ENCODE measurements at places on chromosomes 5 and 9.

GRCh38 chr5:43049236-43049635 is 9.1 kb upstream of the ANXA2R start:
- DNase-seq, result no peak

- DNase-seq, result no peak
Observed at GRCh38 chr5:175599210-175599609, 58.7 kb upstream of the HRH2 start.

- DNase-seq, result no peak
Observed at GRCh38 chr9:86925686-86926085, 21.6 kb downstream of the GAS1 start.

GRCh38 chr9:113669522-113670115 is 206.1 kb downstream of the RGS3 start:
- no peak for DNase-seq

GRCh38 chr5:142587354-142587965 is 98.4 kb downstream of the FGF1 start:
- no peak for DNase-seq

- no peak for DNase-seq
Observed at GRCh38 chr5:97844797-97845196, 661.8 kb upstream of the RIOK2 start.

DNA sequence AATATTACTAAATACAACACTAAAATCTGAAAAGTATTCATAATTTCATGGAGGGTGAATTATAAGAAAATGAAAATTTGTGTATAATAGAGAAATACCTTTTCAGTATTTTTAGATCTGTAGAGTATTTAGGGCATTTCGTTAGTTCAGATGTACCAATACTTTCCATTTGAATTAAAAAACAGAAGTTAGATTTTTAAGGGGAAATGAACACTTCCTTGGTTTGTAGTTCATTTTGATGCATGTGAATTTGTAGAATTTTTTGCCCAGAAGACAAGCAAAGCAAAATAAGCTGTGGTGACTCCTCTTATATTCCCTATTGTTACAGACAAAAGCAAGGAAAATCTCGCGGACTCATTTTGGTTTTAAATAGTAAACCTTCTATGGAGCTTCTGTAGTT is 209.0 kb upstream of the RPS23 start:
- DNase-seq, result no peak

- DNase-seq, result no peak
Observed at GRCh38 chr5:118611332-118611945, 376.9 kb downstream of the DTWD2 start.

DNA sequence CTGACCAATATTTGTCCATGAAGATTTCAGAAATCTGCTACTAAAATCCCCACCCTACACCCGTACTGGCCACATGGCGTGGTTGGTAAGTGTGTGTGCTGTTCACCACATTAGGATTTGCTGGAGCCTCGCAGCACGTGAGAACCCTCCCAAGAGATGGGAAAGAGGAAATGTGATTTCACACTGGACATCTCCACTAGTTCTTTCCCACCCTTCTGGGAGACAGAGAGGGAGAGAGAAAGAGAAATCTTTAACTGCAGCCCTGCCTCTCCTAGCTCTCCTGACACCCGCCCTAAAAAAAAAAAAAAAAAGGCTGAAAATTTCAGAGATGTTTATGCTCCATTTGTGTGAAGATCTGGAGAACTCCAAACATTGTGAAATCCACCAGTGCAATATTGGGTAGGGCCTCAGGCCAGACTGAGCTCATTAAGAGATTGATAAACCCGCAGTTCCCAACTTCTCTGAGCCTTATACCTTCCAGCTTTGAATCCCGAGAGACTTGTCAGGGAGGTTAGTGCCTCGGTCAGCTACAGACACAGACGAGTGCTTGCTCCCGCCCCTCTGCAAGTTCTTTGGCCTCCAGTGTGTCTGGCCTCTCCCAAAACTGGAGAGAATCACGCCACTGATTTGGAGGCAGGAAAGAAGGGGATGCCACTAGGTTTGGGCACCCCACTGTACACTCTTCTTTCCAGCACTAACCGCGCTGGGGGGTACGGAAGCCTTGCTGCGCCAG is 1.9 kb downstream of the SPRY4 start:
- no peak for DNase-seq

- no peak for DNase-seq
Observed at GRCh38 chr5:122831984-122832383, 13.4 kb upstream of the SNX24 start.

DNA sequence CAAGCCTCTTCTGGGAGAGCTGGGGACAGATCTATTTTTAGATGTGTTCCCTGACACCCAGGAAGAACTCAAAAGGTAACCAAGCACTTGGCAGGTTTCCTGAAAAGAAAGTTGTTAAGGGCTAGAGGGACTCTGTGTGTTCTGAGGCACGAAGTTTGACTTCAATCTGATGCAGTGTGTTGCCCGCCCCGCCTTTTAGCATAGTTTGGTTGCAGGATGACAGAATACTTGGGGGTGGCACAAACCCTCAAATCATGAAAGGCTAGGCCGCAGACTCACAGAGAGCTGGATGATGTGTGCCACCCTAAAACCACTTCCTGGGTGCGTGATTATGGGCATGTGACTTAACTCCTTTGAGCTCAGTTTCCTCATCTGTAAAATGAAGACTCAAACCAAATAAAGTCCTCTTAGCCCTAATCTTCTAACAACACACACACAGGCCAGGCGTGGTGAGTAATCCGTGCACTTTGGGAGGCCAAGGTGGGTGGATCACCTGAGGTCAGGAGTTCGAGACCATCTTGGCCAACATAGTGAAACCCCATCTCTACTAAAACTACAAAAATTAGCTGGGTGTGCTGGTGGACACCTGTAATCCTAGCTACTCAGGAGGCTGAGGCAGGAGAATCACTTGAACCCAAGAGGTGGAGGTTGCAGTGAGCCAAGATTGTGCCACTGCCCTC is 12.8 kb upstream of the NDFIP1 start:
- DNase-seq, result peak; percentile 90

GRCh38 chr5:64773533-64773932 is 4.8 kb downstream of the CWC27 start:
- no peak for DNase-seq

- no peak for DNase-seq
Observed at GRCh38 chr5:56818450-56819037, 3.2 kb downstream of the MAP3K1 start.

DNA sequence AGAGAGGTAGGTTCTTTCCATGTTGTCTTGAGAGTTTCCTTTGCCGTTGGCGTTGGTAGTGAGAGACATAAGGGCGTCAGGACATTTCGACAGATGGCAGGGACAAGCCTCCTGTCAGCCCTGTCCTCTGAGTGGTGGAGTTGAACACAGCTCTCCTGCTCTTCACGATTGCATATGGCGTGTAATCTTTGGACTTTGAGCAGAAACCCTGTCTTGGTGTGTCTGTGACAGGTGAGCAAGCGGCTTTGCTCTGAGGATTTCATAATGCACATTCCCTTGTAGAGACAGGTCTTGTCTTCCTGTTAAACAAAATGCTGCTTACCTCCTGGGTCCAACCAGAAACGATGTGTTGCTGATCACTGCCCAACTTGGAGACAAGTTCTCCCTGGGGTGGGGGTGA is 146.5 kb downstream of the NXNL2 start:
- no peak for DNase-seq

DNA sequence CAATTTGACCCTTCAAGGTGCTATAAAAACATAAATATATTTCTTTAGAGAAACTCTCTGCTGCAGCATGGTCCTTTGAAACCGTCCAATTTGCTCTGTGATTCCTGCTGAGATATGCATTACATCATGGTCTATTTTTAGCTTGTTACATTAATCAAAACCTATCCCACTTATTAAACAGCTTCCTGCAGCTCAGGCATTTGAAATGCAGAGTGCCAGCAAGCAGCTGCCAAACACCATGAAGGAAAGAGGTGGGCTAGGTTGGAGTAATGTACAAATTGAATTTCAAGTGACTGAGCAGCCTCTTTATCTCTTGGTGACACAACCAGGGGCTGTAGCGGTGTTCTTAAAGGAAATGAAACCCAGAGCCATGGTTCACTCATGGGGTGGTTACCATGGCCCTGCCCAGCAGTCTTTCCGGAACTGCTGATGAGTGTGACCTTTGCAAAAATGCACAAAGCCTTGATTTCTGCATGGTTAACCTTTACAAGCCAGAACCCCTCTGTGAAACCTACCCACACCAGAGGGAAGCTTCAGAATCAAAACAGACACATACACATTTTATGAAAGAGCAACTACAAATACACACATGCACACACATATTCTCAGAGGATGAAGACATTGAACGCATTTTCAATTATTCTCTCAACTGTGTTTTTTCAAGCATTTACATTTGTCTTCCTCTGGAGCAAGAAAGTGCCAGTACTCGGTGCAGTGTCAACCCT is 155.8 kb upstream of the ZNF608 start:
- no peak for DNase-seq

GRCh38 chr9:112380825-112381221 is 915 bp downstream of the HSDL2 start:
- no peak for DNase-seq

- peak; percentile 5 for DNase-seq
Observed at GRCh38 chr9:15349892-15350761, 43.1 kb upstream of the TTC39B start.

DNA sequence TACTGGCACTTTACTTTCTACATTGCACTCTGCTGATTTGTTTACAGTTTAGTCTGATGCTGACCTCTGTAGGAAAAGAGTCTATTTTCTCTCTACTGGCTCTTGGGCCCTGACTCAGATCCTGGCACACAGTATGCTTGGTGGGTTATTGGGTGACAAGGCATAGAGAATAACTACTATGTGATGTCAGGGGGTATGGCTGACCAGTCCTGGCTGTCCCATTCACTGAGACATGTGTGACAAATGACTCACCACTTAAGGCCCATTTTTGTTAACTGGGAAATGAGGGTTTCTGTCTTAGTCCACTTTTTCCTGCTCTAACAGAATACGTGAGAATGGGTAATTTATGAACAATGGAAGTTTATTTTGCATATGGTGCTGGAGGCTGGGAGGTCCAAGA is 66.4 kb downstream of the DAPK1 start:
- DNase-seq, result no peak

DNA sequence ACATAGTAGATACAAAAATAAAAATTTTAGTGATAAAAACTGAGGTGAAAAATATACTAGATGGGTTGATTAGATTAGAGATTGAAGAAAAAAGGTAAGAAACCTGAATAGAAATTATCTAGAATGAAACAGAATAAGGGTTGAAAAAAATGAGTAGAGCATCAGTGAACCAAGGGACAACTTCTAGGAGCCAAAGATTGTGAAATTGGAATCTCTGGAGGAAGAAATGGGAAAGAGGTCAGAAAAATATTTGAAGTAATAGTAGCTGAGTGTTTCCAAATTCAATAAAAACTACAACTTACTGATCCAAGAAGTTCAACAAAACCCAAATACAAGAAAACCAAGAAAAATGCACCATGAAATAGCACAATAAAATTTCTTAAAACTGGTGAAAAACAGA is 116.6 kb upstream of the STARD4 start:
- DNase-seq, result no peak

DNA sequence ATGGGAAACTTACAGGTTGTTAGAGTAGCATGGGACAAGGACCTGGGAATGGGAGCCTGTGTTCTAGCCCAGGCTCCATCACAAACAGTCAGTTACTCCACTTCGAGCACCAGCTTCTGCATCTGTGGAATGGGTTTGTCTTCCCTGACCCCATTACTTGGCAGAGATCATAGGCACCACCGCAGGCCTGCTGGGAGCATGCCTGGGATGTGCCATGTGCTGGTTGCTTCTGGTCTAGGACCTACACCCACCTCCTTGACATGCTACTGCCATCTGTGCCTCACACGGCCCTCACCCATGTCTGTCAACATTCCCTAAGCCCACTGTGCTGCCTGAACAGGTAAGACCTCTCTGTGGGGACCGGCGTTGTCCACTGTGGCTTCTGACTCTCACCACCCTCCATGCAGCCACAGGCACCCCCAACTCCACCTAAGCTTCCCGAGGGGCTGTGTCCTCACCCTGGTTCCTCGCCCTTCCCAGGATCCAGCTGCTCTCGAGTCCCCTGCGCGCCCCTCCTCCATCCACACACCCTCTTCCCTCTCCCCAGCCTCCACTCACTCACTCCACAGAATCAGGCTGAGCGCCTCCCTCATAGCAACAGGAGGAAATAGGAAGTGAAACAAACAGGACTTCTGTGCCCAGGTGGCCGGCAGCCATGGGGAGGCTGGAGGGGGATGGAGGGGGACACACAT is 85.9 kb upstream of the FAM120A start:
- DNase-seq, result no peak

- no peak for DNase-seq
Observed at GRCh38 chr5:158967541-158967940, 132.2 kb downstream of the EBF1 start.

DNA sequence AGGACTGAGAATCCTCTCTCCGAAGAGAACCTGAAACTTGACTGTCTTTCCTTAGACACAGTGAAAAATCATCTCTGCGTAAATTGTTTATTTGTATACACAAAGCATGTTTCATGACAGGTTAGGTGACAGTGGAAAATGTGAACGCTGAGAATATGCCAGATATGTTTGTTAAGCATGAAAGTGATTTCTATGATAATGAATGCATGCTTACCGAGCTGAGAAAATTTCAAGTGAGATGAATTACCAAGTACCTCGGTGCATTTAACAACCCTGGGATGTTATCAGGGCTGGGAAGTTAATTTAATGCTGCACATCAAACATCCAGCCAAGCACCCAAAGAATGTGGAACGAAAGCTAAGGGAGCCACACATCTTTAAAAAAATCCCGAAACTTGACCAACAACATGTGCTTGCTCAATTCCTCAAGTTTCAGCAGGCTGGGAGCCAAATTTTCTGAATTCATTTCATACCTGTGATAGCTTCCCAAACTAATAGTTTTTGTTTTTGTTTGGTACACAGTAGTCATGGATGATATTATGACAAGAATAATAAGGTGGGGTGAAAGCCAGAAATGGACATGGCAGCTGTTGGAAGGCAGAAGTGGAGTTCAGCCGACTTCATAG is 336.9 kb downstream of the ARHGEF28 start:
- no peak for DNase-seq

GRCh38 chr5:87400305-87400899 is 12.3 kb downstream of the CCNH start:
- DNase-seq, result no peak

- DNase-seq, result no peak
Observed at GRCh38 chr5:147051193-147051592, 172.6 kb upstream of the PPP2R2B start.

- DNase-seq, result no peak
Observed at GRCh38 chr5:157561110-157561509, 14.5 kb downstream of the ADAM19 start.

DNA sequence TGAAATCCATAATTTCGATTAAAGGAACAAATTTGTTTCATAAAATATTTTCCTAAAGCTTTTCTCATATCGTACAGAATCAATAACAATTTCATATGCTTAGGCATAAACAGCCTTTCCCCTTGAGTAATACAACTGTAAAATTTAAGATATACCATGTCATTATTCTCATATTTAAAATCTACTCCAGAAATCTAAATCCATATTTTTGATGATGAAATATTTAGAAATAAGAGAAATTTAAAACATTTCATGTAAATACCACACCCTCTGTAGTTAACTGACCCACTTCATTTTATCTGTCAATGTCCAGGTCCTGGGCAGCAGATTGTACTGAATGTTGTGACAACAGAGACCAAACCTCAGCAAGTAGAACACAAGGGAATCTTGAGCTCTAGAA is 5.1 kb downstream of the POC5 start:
- DNase-seq, result no peak
